NCI-H524 treated with DMSO at 0.1 percent for 48 hours (cell line): ENCODE measurements at places on chromosomes 16 and 17.

- no peak for DNase-seq
Measured at GRCh38 chr16:80583466-80583865, 42.7 kb downstream of the DYNLRB2 start.

- peak; percentile 21 for DNase-seq
Measured at GRCh38 chr17:56592487-56593085, 913 bp upstream of the NOG start.

- no peak for DNase-seq
Measured at GRCh38 chr16:87463722-87464690, 28.8 kb downstream of the ZCCHC14 start.

DNA sequence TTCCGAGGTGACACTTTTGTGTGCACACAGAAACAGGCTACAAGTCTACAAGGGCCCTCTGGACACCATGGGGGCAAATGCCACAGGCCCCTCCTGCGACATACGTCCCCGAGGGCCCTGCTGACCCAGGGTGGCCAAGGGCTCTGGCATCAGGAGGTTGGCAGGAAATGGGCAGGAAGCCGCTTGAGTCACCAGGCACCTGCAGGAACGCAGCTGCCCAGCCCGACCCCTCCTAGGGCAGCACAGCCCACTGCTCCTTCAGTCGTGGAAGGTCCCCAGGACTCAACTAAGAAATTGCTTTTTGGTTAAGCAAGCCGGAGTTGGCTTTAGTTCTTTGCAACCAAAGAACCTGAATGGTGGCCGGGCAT lies 8.1 kb downstream of the CORO7 start:
- no peak for DNase-seq

- DNase-seq: no peak
Measured at GRCh38 chr17:6394055-6394606, 40.8 kb downstream of the AIPL1 start.
